ENCODE measurements at places on chromosomes 3 and 15. TPM values are rescaled to one million over a fixed set of nuclear protein-coding genes. Genes with fewer than 3 reads are reported as not detected.

DNA sequence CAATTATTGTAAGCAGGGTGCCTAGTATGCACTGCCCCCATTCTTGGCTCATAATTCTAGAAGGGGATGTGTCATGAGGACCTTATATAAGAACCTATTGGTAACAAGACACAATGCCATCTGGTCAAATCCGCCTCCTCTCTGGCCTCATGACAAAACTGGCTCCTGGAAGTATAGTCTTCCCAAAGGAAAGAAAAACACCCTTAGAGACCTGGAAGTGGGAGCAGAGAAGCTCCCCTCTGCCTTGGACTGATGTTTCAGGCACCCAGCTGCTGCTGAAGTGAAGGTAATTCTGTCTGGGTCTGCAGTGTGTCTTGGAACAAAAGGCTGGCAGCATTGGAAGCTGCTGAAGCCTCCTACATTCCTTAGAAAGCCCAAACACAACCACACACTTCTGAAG, 107.2 kb upstream of the CLSTN2 start:
- no peak for DNase-seq

- DNase-seq = no peak
Measured at GRCh38 chr3:63430875-63431274, 152.8 kb downstream of the SYNPR start.

GRCh38 chr3:27632431-27633223, 89.5 kb downstream of the EOMES start:
- DNase-seq = peak; percentile 55

Gene MYRIP
- total RNA-seq = not detected

- peak; percentile 59 for DNase-seq
Measured at GRCh38 chr15:68700455-68701123, 120.1 kb downstream of the ANP32A start.

GRCh38 chr15:57792724-57793449, 86.4 kb downstream of the POLR2M start:
- DNase-seq = no peak

DNA sequence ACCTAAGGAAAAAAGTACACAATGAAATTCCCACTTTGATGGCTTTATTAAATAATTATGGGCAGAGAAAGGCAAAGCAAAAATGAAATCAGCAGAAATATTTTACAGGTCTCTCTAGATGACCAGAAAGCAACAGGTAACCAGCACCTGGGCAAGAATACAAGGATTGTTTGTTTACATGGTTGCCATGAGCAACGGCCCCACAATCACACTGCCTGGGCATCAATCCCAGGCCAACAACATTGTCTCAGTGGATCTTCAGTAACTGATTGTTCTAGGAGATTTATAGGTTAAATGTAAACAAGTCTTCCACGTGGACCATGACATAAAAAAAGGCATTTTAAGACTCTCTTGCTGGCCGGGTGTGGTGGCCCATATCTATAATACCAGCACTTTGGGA, 82.6 kb downstream of the PDZRN3 start:
- no peak for DNase-seq

DNA sequence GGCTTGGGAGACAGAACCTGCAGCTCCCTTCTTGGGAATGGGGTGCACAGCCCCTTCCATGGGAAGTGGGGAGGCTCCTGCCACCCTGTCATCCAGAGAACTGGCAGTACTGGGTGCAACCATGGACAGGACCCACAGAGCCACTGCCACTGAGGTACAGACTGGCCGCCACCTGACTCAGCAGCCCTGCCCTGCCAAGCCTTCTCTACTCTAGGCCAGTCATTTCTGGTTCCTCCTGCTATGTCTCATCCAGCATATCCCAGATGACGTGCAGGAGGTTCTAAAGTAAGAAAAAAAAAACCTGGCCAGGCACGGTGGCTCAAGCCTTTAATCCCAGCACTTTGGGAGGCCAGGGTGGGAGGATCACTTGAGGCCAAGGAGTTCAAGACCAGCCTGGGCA, 76.9 kb upstream of the RPL32 start:
- no peak for DNase-seq

GRCh38 chr3:13113346-13114330, 40.4 kb upstream of the IQSEC1 start:
- no peak for DNase-seq

Gene CLDN11
- total RNA-seq = 245 TPM

- DNase-seq = no peak
Measured at GRCh38 chr3:127428344-127428997, 140.6 kb upstream of the PRR20G start.

DNA sequence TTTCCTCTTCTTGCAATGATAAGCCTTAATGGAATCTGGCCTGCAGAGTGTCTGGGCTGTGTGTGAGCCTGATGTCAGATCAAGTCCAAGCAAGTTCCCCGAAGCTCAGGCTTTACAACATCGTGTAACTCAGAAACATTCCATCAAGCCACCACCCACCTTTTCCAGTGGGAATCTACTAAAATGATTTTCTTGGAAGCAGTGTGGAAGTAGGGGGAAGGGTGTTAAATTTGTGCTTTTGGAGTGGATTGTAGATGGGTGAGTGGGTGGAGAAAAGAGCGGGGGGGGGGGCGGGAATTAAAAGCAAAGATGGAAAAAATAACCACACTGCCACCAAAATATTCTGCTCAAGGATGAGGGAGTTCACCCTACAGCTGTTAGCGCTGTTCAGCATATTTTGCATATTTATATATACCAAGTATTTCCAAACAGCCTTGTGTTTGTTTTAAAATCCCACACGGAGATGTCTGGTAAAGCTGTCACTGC, 53.6 kb downstream of the VGLL3 start:
- DNase-seq = peak; percentile 92

DNA sequence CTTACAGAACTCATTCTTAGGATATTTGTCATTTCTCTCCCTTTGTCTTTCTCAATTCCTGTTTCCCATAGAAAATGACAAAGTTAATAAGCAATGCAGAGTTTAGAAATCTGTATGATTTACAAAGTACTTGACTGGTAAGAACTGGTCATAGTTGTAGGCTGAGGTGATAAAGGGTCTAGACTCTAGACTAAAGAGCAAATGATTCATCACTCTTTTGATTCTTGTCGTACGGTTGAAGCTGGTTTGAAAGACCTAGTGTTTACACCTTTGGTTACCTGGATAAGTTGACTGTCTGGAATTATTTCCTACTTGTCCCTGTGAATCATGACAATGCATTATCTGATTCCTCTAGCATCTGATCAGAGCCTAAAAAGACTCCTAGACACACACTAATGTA, 58.9 kb upstream of the TP63 start:
- DNase-seq = no peak

Gene SV2B
- not detected for total RNA-seq

Gene REC114
- total RNA-seq = not detected

DNA sequence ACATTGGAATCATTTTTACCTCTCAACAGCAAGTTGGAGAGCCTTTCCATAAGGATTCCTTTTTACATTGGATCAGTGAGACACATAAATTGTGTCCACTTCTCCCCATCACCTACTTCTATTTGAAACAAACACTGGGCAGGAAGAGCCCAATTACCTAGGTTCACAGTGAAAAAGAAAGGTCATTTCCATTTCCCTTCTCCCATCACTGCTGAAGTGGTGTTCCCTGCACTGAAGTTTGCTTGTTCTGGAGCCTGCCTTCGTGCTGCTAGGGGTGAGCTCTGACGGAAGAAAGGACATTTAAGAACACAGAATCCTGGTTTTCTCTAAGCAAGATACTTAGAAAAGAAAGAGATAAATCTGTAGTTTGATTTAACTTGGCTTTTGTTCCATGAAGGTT, 123.8 kb upstream of the ZBTB20 start:
- DNase-seq = no peak

GRCh38 chr3:4990069-4990468, 10.8 kb downstream of the BHLHE40 start:
- no peak for DNase-seq

Gene CAMK1
- total RNA-seq = 33.3 TPM

GRCh38 chr15:80777137-80777536, 2.0 kb upstream of the CEMIP start:
- DNase-seq = peak; percentile 68

DNA sequence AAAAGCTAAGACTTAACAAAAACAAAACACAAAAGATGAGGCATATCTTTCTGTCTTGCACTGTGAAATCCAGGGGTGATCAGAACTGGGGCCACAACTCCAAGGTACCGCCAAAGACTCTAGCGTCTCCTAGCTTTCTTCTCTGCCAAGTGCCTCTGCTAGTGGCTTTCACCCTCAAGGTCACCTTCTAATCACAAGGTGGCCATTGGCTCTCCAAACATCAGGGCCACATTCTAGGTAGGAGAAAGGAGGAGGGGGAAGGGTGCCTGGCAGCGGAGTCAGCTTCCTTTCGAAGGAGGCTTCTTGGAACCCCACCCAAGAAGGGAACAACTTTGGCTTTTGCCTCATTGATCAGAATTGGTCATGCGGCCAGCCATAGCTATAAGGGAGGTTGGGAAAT, 168.8 kb upstream of the SMAD3 start:
- no peak for DNase-seq

DNA sequence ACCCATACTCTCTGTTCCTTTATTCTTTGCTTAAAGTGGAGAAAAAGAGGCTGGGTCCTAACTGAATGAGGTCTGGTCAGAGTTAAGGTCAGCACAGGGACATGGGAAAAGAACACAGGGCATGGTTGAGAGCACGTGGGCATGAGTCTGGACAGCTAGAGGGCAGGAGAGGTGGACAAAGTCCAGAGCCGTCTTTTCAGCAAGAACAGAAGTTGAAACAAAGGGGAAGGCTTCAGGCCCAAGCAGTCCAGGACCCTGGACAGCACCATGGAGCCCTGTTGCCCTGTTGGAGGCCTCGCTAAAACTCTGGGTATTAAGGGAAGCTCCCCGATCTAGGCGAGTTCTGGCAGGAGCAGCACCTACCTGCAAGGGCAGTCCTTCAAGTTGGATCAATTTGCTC, 50.7 kb downstream of the XYLB start:
- DNase-seq = peak; percentile 47

Gene NEK10
- total RNA-seq = 6.6 TPM

DNA sequence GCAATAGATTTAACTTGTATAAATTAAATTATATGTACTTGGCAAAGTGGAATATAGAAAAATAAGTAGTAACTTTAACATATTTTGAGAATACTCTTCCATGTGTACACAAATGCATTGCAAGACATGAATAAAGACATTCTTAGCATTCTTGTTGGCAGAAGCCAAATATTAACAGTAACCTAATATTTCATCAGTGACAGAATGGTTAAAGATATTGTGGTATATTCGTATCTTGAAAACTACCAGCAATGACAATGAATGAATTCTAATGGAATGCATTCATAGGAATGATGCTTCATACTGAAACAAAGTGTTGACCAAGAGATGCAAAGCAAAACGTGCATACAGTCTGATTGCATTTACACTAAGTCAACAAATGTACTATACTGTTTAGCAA, 524.7 kb downstream of the GRM7 start:
- no peak for DNase-seq

Gene AMOTL2
- total RNA-seq = 162 TPM

DNA sequence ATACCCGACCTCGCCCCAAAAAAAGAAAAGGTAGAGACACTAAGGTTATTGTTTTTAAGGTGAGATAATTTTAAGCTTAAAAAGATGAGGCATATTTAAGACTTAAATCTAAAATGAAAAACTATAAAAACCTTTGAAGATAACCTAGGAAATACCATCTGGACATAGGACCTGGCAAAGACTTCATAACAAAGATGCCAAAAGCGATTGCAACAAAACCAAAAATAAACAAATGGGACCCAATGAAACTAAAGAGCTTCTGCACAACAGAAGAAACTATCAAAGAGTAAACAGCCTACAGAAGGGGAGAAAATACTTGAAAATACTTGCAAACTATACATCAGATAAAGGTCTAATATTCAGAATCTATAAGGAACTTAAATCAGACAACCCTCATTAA, 80.9 kb downstream of the TMCC1 start:
- DNase-seq = no peak

Gene ACAD11
- 27.8 TPM for total RNA-seq

GRCh38 chr3:184710870-184711492, 883 bp downstream of the MAGEF1 start:
- no peak for DNase-seq

DNA sequence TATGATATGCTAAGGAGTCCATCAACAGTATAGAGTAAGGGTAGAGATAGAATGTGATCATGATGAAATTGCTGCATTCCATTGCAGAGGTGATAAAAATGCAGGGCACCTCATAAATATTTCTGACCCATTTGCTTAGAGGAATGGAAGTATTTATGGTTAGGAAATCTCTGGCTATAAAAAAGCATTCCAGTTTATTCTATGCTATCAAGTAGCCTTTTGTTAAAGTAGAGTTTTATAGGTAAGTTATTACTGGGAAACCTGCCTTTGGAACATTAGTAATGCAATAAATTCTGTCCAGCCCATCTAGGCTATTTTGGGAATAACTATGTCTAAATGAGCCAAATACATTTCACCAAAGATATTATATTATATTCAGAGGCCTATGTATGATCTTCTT, 19.8 kb upstream of the STRIT1 start:
- no peak for DNase-seq

DNA sequence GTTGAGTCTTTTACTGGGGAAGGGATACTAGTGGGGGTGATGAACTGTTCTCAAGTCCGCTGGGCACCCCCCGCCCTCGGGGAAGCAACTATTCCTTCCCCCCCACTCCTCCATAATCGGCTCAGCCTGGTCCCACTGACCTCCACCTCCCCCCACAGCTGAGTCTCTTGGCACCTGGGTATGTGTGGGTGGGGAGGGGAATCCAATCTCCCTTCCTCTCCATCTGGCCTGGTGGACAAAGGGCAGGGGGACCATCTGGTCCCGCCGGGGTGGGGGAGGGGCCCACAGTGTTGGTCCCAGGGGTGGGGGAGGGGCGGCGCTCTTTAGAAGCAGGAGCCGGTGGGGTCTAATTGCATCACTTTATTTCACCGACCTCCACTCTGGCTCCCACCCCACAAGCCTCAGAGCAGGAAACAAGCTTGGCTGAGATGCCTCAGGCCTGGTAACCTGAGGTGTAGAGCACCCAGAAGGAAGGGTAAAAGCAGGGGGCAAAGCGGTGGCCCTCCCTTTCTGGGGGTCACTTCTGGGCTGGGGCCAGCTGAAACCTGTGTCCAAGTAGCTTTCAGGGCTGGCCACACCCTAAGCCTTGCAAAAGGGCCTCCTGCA, 1.0 kb upstream of the PCBP4 start:
- peak; percentile 18 for DNase-seq

DNA sequence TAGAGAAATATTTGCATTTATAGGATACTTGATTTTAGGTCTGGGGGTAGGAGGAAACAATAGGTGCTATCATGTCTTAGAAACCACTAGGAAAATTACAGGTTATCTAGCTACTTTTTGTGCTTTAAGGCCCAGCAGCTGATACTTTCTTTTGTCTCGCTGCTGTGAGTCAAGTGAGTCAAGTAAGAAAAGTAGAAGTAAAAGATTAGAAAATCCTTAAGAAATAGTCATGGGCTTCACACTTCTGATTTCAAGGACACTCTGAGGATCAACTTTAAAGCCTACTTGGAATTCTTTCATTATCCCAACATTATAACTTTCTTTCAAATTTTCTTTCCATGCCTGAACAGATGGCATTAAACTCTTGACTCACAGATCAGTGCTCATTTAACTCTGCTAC, 95.2 kb upstream of the RBMS3 start:
- peak; percentile 44 for DNase-seq

- peak; percentile 68 for DNase-seq
Measured at GRCh38 chr3:55698831-55699230, 211.7 kb upstream of the WNT5A start.

- DNase-seq = no peak
Measured at GRCh38 chr15:34327906-34328305, 9.7 kb downstream of the SLC12A6 start.

Gene FOXB1
- not detected for total RNA-seq

GRCh38 chr3:40511031-40511718, 5.3 kb downstream of the ZNF620 start:
- DNase-seq = no peak

All from IMR-90 (cell line).